ENCODE measurements at places on chromosomes 5 and 9.

DNA sequence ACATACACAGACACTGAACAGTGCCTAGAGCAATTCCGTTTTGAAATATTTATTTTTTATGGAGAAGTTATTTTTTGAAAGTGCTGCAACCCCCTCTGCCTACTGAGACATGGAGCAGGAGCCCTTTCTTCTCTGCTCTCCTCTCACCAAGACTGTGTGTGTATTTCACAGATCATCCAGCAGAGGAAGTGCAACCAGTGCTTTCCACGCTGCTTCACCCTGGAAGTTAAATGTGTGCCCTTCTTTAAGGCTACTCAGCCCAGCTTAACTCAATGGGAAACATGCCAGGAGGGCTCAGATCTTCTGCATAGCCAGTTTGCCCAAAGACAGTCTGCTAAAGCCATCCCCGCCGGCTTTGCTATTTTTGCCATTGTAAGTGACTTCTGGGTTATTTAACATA, 606.3 kb downstream of the TLE1 start:
- DNase-seq = peak; percentile 14

- DNase-seq = no peak
Measured at GRCh38 chr5:172635038-172635437, 6.0 kb upstream of the NEURL1B start.

- no peak for DNase-seq
Measured at GRCh38 chr9:74277532-74277931, 219.6 kb upstream of the RORB start.

DNA sequence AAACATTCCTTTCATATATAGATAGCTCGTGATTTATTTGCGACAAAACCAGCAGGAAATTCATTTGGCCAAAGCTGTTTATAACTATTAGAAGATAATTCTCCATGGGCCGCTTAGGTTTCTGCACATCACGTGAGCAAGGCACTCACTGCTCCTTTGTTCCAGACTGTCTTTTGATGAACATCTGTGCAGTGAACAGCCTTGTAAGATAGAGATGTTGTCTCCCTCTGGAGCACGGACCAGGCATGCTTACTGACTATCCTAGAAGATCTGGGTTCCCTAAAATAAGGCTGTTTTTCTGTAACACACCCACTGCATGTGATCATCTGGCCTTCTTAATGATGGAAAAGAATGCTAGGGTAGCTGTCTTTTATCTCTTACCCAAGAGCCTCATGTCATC, 30.9 kb downstream of the YIPF5 start:
- DNase-seq = peak; percentile 57

- DNase-seq = no peak
Measured at GRCh38 chr5:157918811-157919742, 60.1 kb upstream of the CLINT1 start.

GRCh38 chr5:17436350-17436749, 61.7 kb upstream of the TAF11L2 start:
- DNase-seq = no peak

DNA sequence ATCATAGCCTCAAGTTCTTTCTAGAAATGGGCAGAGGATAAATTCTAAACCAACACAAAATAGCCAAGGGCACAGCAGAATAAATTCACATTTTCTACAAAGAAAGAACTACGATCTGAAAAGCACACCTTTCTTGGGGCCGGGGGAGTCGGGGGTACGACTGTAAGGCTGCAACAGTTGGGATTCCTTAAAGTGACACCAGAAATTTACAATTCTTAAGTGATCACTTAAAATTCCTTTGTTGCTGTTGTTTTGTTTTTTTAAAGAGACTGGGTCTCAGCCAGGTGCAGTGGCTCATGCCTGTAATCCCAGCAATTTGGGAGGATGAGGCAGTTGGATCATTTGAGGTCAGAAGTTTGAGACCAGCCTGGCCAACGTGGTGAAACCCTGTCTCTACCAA, 95.8 kb downstream of the CDK5RAP2 start:
- DNase-seq = no peak

DNA sequence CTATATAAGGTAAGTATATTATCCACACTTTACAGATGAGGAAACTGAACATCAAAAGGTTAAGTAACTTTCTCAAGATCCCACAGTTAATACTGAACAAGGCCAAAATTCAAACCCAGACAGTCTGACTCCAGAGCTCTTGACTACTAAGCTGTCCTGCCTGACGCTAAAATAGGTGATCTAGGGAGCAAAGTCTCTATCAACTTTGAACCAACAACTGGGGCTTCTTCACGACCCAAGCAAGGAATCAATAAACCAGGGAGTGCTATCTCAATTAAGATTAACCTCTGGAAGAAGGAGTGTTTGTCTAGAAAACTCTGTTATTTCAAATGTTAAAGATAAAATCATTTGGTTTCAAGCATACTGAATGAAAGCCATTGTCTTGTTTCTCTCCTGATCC, 64.4 kb downstream of the MRPS27 start:
- DNase-seq = no peak

DNA sequence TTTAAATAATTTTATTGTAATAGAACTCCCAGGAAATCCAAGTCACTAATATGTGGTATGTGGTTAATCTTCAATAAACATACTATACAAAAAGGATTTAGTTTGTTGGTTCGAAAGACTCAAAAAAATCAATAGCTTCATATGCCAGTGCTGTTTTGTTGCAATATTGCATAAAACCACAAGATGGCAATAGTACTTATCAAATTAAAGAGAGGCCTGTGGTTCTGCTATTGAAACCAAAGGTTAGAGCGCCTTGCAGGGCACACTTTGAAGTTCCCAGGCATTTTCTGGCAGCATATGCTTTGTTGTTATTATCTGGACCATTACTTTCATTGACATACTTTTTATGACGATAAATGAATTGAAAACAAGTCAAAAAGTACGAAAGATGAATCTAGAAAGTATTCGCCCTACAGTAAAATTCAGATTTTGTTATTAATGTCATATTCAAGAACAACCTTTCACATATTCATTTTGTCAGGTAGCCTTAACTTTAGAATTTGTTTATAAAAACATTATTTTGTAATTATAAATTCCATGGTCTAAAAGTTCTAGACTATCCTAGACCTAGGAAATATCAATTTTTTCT, 316.3 kb downstream of the MCTP1 start:
- DNase-seq = peak; percentile 47

- no peak for DNase-seq
Measured at GRCh38 chr9:20031836-20032235, 243.0 kb upstream of the SLC24A2 start.

DNA sequence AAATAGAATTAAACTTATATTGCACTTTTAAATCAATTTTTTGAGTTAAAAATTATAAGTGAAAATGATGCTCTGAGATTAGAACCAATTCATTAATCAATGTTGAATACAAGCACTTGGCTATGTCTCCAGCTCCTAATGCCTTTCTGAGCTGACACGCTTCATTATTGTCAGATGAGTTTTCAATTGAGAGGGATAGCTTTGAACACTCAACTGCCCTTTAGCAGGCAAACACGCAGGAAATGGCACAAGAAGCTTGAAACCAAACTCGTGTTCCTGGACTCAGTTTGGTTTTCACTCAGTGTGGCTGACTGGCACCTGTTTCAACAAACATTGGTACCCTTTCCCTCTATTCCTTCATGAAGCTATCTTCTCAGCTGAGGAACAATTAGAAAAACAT, 109.8 kb downstream of the MCTP1 start:
- no peak for DNase-seq

DNA sequence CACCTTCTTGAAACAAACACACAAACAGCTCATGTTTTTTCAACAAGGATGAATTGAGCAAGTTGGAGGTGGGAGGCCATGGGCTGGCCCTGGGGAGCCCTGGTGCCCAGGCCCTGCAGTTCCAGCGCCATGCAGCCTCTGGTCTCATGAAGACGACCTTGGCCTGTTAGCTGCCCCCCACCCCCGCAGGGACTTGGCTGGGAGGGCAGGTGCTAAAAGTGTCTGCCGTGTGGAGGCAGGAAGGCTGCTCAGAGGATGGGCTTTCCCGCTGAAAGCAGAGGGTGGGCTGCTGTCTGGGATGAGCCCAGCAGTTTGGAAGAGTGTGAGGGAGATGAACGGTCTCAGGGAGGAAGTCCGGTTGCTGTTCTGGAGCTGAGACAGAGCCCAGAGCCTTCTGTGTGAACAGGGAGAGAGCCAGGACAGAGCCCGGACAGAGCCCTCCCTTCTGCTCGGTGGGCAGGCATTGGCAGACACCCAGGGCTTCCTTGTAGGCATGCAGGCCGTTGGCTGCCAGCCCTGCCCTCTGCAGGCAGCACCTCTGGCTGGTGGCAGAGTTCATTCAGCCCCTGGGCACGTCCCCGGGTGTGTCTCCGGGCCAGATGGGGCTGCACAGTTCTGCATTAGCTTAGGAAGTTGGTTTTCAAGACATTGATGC, 18.7 kb downstream of the ROPN1L start:
- no peak for DNase-seq

DNA sequence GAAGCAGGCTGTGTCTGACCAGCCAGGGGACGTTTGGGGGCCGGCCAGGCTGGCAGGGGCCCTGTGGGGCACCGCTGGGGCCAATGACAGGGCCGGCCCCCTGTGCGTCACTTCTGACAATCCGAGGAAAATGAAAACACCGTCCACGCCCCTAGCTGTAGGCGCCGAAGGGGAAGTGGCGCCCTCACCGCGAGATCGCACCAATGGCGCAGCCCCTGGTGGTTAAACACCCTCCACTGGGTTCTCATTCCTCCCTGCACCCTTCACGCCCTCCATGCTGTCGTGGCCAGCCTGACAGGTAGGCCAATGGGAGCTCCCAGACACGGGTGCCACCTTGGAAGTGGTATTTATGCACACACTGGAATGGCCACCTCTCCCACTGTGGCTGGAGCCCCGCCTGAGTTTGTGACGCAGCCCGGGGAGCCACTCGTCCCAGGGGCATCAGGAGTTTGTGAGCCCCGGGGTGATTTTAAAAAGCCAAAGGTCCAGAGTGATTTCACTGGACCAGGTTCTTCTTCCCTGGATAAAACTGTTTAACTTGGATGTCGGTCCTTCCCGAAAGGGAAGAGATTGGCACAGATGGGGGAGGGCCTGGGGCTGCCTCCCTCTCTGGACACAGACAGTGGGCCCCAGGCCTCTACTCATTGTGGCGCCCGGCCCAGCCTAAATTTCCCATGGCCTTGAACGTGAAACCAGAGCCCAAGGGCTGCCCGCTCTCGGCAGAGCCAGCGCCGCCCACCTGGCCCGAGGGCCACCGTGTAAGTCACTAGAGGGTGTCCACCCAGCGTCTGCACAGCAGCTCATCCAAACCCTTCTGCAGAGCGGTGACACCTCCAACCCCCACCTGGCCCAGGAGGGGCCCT, 49.7 kb downstream of the NKD2 start:
- DNase-seq = no peak

DNA sequence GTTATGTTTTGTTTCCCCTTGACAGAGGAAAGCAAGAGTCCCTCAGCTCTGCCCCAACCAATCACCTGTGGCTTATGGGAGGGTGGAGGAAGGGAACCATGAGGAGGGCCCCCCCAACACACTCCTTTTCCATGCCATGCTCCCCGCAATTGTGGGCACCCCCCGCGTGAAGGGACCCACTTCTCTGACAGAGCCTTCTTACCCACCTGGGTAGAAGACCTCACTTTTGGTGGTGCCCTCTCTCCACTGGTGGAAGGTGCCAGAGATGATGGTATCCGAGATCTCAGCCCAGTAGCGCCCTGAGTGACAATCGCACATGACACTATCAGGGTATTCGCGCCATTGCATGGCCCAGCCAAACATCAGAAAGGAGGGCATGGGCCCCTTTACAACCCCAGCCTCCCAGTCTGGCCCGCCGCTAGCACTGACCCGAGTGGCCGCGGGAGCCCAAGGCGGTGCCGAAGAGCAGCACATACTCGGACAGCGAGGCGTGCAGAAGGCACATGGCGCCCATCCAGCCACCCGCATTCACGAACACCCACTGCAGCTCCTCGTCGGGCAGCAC, 714 bp downstream of the SIGMAR1 start:
- DNase-seq = no peak

- no peak for DNase-seq
Measured at GRCh38 chr9:116278326-116278725, 124.7 kb downstream of the PAPPA start.

- peak; percentile 43 for DNase-seq
Measured at GRCh38 chr5:9233712-9234111, 312.2 kb downstream of the SEMA5A start.

GRCh38 chr5:60497706-60498500, 202.1 kb downstream of the DEPDC1B start:
- DNase-seq = peak; percentile 84

GRCh38 chr5:78411586-78411985, 51.2 kb downstream of the SCAMP1 start:
- no peak for DNase-seq

GRCh38 chr9:125475385-125475784, 213.8 kb downstream of the GAPVD1 start:
- no peak for DNase-seq

DNA sequence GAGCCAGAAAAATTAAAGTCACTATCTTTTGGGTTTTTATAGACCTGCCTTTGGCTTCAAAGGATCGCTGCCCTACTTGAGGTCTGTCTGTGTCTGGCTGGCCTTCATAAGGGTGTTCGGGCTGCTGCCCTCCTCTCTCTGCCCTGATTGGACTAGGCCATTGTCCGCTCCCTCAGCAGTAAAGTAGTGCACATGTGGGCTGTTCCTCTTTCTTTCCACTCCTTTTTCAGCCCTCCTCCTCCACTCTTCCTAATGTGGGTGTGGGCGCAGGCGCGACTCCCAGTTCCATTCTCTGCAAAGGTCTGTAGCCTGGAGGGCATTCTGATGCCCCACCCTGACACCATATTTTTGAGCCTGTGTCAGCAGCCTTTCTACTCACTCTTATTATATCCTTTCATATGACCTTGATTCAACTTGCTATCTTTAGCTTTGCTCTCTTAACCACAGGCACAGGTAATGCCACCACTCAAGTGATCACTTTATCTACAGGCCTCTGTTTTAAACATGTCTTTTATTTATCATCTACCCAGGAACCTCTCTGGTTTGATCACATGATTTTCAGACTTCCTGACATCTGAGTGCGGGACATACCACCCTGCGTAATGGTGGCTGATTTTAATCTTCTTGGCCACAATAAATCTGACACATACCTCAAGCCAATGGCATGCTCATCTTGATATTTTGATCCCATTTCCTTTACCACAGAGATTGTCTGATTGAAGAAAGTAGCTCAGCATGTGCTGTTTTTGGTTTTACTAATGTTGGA, 144.5 kb downstream of the AOPEP start:
- peak; percentile 90 for DNase-seq

- no peak for DNase-seq
Measured at GRCh38 chr9:79006546-79006945, 565.2 kb upstream of the TLE4 start.

DNA sequence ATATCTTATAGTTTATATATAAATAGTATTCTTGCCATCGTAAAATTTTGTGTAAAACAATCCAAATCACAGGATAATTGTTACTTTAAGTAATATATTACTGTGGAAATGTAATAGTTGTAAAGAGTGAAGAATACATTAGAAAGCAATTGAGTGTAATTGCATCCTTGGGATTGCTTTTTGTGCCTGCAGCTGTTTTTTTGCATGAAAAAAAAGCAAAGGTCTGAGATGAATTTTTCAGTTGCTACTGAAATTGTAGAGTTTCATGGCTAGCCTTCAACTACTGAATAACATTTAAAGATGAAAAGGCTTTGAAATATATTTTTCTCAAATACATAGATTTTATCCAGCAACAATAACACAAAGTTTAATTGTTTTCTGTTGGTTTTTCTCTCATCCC, 232.0 kb upstream of the FAM174A start:
- DNase-seq = no peak

GRCh38 chr5:114782869-114783268, 386.8 kb downstream of the TRIM36 start:
- DNase-seq = no peak
